ENCODE measurements at places on chromosomes 1 and 21. TPM values are rescaled to one million over a fixed set of nuclear protein-coding genes. Genes with fewer than 3 reads are reported as not detected.

NR5A2 gene
- total RNA-seq, result 22.6 TPM

GPATCH4 gene
- total RNA-seq, result 25.1 TPM

WNT9A gene
- total RNA-seq, result 0.20 TPM

CGN gene
- 1.5 TPM for total RNA-seq

IFI44 gene
- 62.4 TPM for total RNA-seq

GPR157 gene
- 3.4 TPM for total RNA-seq

ICOSLG gene
- total RNA-seq, result 1.0 TPM

SPATA46 gene
- not detected for total RNA-seq

HES4 gene
- total RNA-seq, result 14.3 TPM

SHISA4 gene
- 22.5 TPM for total RNA-seq

C1orf87 gene
- total RNA-seq, result not detected

OTUD7B gene
- 9.3 TPM for total RNA-seq

RNF115 gene
- 16.7 TPM for total RNA-seq

TMEM82 gene
- total RNA-seq, result not detected

HSPA6 gene
- total RNA-seq, result not detected

GNG12 gene
- total RNA-seq, result 195 TPM

LAPTM5 gene
- total RNA-seq, result 55.9 TPM

KRTAP19-3 gene
- total RNA-seq, result not detected

ANXA9 gene
- not detected for total RNA-seq

HLX gene
- 45.7 TPM for total RNA-seq

FAM151A gene
- total RNA-seq, result not detected

ZNF697 gene
- 15.3 TPM for total RNA-seq

HES2 gene
- total RNA-seq, result 31.5 TPM

CD101 gene
- 0.10 TPM for total RNA-seq

FAM78B gene
- total RNA-seq, result 0.15 TPM

TENT5C gene
- total RNA-seq, result 1.00 TPM

OR2T35 gene
- not detected for total RNA-seq

TNFSF18 gene
- 109 TPM for total RNA-seq

B3GALT5 gene
- total RNA-seq, result not detected

C1QC gene
- not detected for total RNA-seq

B4GALT2 gene
- 105 TPM for total RNA-seq

PLA2G2F gene
- not detected for total RNA-seq

LRRC3 gene
- total RNA-seq, result 5.5 TPM

CFHR3 gene
- total RNA-seq, result not detected

FOXD2 gene
- 0.33 TPM for total RNA-seq

ANKRD35 gene
- total RNA-seq, result 1.3 TPM

CEPT1 gene
- total RNA-seq, result 20.1 TPM

COL6A1 gene
- 29.8 TPM for total RNA-seq

COQ8A gene
- total RNA-seq, result 12.0 TPM

AMY1B gene
- total RNA-seq, result not detected

DNALI1 gene
- 0.34 TPM for total RNA-seq

F3 gene
- 0.80 TPM for total RNA-seq

TRIM17 gene
- total RNA-seq, result not detected

ACTA1 gene
- total RNA-seq, result not detected

VWA5B1 gene
- not detected for total RNA-seq

ZNF648 gene
- not detected for total RNA-seq

BARHL2 gene
- total RNA-seq, result not detected

DMBX1 gene
- total RNA-seq, result not detected

JUN gene
- total RNA-seq, result 169 TPM

TFF3 gene
- total RNA-seq, result 14.9 TPM

FCRL4 gene
- not detected for total RNA-seq

PRELP gene
- total RNA-seq, result not detected

FCRLA gene
- 0.27 TPM for total RNA-seq

MPL gene
- total RNA-seq, result not detected

LCE1D gene
- total RNA-seq, result not detected

ZNF695 gene
- total RNA-seq, result 4.4 TPM

HPCA gene
- total RNA-seq, result not detected

OR2AK2 gene
- total RNA-seq, result not detected

FAM167B gene
- total RNA-seq, result 20.3 TPM

TNFAIP8L2 gene
- total RNA-seq, result 1.1 TPM

All from mammary microvascular endothelial cell (primary cell).